ENCODE measurements at places on chromosomes 2 and 18.

GRCh38 chr2:174774886-174775285 is 10.6 kb upstream of the CHRNA1 start:
- DNase-seq, result no peak

DNA sequence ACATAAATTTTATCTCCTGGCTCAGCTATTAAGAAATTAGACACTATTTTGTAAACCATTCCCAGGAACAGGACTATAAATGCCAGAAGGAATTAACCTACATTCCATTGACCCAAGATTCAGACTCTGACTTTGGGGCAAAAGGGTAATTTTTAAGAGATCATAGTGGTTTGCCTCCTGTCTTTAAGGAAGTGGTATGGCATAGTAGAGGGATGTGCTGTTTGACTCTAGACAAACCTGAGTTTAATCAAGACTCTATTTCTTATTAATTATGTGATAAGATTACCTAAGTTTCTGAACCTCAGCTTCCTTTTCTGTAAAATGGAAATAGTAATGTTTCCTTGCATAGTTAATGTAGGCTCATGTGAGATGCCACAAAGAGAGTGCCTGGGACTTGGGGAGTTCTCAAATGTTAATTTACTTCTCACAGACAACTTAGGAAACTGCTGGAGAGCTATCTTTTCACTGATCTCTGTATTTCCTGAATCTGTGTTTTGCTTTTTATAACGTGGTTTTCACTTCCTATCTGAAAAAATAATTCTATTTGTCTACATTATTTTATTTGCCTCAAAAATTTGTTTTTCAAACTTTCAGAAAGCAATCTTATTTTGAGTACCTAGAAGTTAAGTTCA is 11.9 kb upstream of the SLC40A1 start:
- no peak for DNase-seq

- DNase-seq, result no peak
Observed at GRCh38 chr2:60832621-60833020, 48.8 kb upstream of the REL start.

DNA sequence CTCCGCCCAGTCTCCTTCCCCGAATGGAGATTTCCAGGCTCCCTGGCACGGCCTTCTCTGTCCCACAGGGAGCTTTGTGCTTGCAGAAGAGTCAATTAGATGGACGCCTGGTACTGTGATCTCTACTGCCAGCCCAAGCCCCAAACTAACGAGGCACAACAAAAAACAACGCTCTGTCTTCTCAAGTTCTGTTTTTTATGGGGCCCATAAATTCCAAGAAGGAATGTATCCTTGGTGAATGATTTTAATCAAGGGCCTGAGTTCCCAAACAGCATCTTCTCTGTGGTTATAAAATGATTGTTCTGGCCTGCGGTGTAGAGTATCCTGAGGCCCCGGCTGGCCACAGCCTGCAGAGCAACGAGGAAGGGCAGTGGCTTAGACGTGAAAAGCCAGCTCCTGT is 219.5 kb downstream of the CLIP4 start:
- no peak for DNase-seq

GRCh38 chr18:56891870-56892269 is 240.7 kb downstream of the WDR7 start:
- DNase-seq, result no peak

- DNase-seq, result peak; percentile 56
Observed at GRCh38 chr2:37870829-37871228, 54.3 kb upstream of the RMDN2 start.

DNA sequence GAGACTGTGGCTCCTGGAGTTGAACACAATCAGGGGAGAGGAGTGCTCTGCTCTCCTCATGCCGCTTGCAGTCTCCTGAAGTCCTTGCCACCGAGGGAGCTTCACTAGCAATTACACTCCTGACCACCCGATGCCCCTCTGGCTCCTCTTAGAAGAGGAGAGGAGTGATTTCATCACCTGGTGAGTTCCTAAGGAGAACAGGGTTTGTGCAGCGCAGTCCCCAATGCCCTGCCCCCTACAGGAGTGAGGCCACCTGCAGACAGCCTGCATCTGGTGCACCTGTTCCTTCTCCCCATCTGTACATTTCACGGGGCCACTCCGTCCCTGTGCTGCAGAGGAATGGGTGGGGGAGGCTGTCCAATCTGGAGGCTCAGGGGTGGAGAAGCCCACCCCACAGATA is 267.2 kb downstream of the HRH4 start:
- no peak for DNase-seq

GRCh38 chr2:108623616-108624015 is 89.3 kb downstream of the LIMS1 start:
- DNase-seq, result peak; percentile 58

GRCh38 chr2:206693399-206694137 is 24.6 kb downstream of the DYTN start:
- DNase-seq, result peak; percentile 25

- no peak for DNase-seq
Observed at GRCh38 chr2:220071696-220072095, 444.3 kb downstream of the SLC4A3 start.

DNA sequence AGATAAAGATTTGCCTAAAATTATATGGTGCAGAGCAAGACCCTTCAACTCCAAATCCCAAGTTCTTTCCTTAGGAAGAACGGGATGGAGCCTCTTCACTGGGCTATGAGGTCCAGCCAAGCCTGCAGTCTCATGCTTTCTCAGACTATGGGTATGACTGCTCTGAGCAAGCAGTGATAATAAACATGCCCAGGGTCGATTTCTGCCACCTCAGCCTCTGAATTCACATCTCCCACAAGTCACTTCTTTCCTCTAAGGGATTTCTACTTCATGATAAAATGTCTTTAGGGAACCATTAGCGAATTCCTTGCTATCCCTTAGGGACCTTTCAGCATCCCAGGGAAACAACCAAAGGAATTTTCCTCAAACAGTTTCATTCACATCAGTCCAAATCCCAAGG is 94.8 kb downstream of the GFPT1 start:
- DNase-seq, result no peak

DNA sequence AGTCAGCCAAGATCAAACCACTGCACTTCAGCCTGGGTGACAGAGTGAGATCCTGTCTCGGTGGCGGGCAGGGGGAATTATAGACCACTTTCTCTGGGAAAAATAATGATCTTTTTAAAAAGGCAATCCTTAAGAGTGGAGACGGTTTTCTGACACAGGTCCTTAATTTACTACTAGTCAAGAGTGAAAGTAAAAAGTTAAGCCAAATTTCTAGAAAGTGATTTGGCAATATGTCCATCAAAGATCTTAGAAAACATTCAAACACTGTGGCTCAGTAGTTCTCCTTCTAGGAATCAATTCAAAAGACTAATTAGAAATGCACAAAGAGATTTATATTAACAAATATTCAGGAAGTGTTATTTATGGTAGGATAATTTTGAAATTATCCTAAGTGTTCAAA is 148.5 kb upstream of the DNMT3A start:
- DNase-seq, result no peak

- DNase-seq, result no peak
Observed at GRCh38 chr18:74454279-74454751, 2.8 kb downstream of the DIPK1C start.

- DNase-seq, result peak; percentile 73
Observed at GRCh38 chr2:41994233-41994637, 53.6 kb upstream of the PKDCC start.

All from astrocyte (in vitro differentiated cells and primary cell).